ENCODE measurements at places on chromosomes 5 and 9. TPM values are rescaled to one million over a fixed set of nuclear protein-coding genes. Genes with fewer than 3 reads are reported as not detected.

TARS1 gene
- total RNA-seq = 42.9 TPM

GRCh38 chr5:139562847-139563246 lies 1.7 kb downstream of the UBE2D2 start:
- peaks cover 5% of the 10 kb centered on the region for H3K36me3 ChIP-seq
- peaks cover 46% of the 10 kb centered on the region for H3K4me1 ChIP-seq
- H3K4me3 ChIP-seq = peak overlapping the region; percentile 84
- DNase-seq = peak; percentile 7

GRCh38 chr5:94830520-94830919 lies 212.1 kb downstream of the SLF1 start:
- no peak overlapping the region for H3K27ac ChIP-seq
- peaks cover 18% of the 10 kb centered on the region for H3K27me3 ChIP-seq
- no peak for DNase-seq
- no peaks in the 10 kb centered on the region for H3K36me3 ChIP-seq

SMIM32 gene
- total RNA-seq = not detected

DNA sequence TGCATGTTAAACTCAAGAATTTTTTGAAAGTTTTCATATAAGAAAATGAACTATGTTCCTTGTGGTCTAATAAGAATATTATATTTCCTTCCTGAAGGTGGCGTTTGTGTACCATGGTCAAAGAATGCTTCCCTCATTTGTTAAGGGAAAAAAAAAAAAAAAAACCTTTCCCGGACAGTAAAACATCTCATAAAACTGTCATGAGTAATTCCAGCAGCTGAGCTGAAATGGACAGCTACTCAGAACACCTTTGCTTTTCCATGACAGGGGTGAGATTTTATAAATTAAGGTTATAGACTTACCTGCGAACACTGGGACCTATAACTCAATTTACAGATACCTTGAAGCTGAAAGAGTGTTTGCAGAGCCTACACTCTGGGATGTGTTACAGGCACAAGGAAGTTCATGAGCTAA lies 113.2 kb upstream of the RANBP3L start:
- H3K4me3 ChIP-seq = no peak overlapping the region
- no peak for DNase-seq
- no peak overlapping the region for H3K27ac ChIP-seq
- H3K27me3 ChIP-seq = no peaks in the 10 kb centered on the region
- H3K4me1 ChIP-seq = no peaks in the 10 kb centered on the region

- no peak for DNase-seq
- H3K4me3 ChIP-seq = no peak overlapping the region
- no peaks in the 10 kb centered on the region for H3K4me1 ChIP-seq
- H3K27ac ChIP-seq = no peak overlapping the region
- H3K36me3 ChIP-seq = no peaks in the 10 kb centered on the region
Measured at GRCh38 chr5:172568308-172568910, 72.7 kb upstream of the NEURL1B start.

- H3K36me3 ChIP-seq = no peaks in the 10 kb centered on the region
- DNase-seq = peak; percentile 36
- no peak overlapping the region for H3K4me3 ChIP-seq
- H3K27ac ChIP-seq = no peak overlapping the region
- no peaks in the 10 kb centered on the region for H3K27me3 ChIP-seq
Measured at GRCh38 chr5:1809416-1810035, 8.3 kb downstream of the NDUFS6 start.

DNA sequence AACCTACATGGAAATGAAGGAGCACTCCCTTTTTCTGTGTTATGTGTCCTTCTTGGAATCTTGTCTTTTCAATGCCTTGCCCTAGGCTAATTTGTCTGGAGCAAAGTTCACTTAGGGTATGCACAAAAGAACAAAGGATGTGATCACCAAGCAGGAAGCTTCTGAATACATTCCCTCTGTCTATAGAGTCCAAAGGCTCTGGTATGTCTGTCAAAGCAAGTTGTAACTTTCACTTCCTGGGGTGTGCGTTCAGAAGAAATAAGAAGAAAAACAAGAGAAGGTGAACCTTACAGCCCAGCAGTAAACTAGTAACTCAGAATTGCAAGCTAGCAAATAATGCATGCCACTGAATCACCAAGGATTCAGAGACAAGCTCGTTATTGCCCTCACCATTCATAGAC lies 31.7 kb upstream of the CDH6 start:
- H3K4me1 ChIP-seq = no peaks in the 10 kb centered on the region
- H3K4me3 ChIP-seq = no peak overlapping the region
- DNase-seq = no peak

DNA sequence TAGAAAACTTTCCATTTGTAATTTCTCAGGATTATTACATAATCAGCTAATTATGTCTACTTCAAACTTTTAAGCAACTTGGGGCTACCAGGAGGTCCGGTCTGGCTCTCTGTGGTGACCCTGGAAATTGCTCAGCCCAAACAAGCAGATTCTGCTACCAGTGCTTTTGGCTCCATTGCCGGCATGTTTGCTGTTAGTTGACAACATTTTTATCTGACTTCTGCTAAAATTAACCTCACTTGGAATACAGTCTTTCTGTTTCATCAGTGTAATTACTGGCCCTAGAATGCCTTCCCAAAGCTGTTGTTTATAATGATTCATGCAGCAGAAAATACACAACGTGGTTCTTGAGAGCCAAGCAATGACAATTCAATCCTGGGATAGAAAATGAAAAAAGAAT lies 38.5 kb upstream of the FAM81B start:
- H3K36me3 ChIP-seq = no peaks in the 10 kb centered on the region
- H3K27ac ChIP-seq = no peak overlapping the region
- DNase-seq = no peak

DNA sequence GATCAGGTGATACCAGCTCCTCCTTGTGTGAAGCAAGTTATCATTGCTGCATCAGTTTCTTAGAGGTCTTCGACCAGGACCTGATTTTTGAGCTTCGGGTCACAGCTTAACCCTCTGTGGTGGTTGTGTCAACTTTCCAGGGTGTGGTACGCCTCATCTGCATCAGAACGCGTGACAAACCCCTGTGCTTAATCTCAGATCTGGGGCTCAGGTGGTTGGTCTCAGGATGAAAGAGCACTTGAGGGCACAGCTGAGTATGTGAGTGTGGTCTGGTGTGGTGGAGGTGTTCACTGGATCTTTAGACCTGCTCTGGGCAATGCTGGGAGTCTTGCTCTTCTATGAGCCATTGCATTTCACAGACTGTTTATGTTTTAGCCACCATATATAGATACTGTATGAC lies 64.1 kb downstream of the OSTF1 start:
- H3K4me3 ChIP-seq = no peak overlapping the region
- no peaks in the 10 kb centered on the region for H3K27me3 ChIP-seq

ALDH1A1 gene
- 63.4 TPM for total RNA-seq

DNA sequence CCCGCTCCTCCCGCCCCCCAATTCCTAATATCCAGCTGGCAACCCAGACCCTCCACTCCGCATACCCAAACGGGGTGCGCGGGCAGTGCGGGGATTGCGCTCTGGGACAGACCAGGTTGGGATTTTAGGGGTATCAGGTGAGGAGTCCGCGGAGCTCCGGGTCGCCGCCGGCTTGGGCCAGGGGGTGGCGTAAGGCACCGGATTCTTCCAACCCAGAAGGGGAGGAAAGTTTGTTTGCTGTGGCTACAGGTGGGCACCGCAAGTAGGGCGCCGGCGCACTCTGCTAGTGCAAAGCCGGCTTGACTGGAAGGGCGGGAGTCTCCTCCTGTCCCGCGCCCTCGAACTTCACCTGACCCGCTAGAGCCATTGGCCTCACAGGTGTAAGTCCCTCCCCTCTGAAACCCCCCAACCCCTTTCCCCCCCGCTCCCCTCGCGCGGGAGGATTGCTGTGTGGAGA lies 709 bp downstream of the IQGAP2 start:
- H3K27ac ChIP-seq = peak overlapping the region; percentile 97
- H3K36me3 ChIP-seq = no peaks in the 10 kb centered on the region
- H3K27me3 ChIP-seq = peaks cover 9% of the 10 kb centered on the region
- peak; percentile 90 for DNase-seq
- H3K4me3 ChIP-seq = peak overlapping the region; percentile 96

DNA sequence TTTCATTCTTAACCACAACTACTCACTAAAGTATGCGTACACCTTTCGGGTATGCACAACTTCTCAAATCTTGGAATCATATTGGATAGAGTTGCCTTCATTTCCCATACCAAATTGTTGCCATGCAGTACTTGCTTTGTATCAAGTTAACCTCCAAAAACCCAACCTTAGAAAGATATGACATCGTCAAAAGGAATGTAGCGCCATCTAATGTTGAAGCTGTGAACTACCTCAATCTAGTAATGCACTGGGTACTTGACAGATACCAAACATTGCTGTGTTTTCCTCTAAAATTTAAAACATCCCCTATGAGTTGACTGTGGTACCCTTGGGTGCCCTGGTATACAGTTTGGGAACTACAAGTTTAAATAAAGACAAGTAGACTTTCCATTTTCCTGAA lies 318.4 kb downstream of the ARL15 start:
- no peak for DNase-seq
- no peaks in the 10 kb centered on the region for H3K27me3 ChIP-seq
- no peak overlapping the region for H3K27ac ChIP-seq
- no peaks in the 10 kb centered on the region for H3K4me1 ChIP-seq
- no peak overlapping the region for H3K4me3 ChIP-seq

FAM221B gene
- total RNA-seq = not detected

- H3K27me3 ChIP-seq = no peaks in the 10 kb centered on the region
- peak overlapping the region; percentile 37 for H3K27ac ChIP-seq
- H3K36me3 ChIP-seq = no peaks in the 10 kb centered on the region
- H3K4me3 ChIP-seq = no peak overlapping the region
- H3K4me1 ChIP-seq = peaks cover 40% of the 10 kb centered on the region
- DNase-seq = no peak
Measured at GRCh38 chr5:14414007-14414406, 167.6 kb upstream of the OTULINL start.

PCDHB7 gene
- 1.3 TPM for total RNA-seq

EMB gene
- 99.9 TPM for total RNA-seq

DMGDH gene
- total RNA-seq = not detected

DNA sequence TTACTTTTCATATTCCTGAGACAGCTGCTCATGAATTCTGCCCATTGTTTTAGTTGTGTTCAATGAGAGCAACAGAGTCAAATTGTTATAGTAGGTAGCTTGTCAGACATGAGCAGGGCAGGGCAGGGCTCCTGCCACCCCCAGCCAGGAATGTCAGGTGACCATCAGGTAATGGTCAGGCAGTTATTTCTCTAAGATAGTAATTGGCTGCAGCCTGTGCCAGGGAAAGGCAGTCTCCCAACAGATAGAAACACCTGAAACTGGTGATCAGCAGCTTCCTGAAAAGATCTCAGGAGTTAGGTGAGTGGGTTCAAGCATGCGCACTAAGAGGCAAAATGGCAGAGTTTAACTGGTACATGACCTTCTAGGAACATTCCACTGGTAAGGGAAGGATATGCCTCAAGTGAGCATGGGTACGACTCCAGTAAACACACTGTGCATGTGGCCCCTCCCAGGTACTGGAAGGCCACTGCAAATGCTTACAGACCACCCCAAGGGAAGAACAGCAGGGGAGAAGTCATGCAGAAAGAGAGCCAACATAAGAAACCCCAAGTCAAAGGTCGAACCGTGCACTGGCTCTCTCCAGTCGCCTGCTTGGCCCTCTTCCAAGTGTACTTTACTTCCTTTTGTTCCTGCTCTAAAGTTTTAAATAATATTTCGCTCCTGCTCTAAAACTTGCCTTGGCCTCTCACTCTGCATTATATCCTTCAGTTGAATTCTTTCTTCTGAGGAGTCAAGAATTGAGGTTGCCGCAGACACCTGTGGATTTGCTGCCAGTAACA lies 25.1 kb downstream of the CARTPT start:
- no peaks in the 10 kb centered on the region for H3K27me3 ChIP-seq
- H3K36me3 ChIP-seq = no peaks in the 10 kb centered on the region
- DNase-seq = no peak
- no peak overlapping the region for H3K4me3 ChIP-seq

DNA sequence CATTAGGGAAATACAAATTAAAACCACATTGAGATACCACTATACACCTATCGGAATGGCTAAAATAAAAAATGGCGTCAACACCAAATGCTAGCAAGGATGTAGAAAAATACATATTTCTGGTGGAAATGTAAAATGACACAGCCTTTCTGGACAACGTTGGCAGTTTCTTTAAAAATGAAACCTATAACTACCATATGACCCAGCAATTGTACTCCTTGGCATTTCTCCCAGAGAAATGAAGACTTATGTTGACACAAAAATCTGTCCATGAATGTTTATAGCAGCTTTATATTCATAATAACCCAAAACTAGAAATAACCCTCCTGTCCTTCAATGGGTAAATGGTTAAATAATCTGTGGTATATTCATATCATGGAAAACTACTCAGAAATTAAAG lies 188.7 kb upstream of the RAD23B start:
- H3K36me3 ChIP-seq = no peaks in the 10 kb centered on the region
- H3K27ac ChIP-seq = no peak overlapping the region
- H3K4me1 ChIP-seq = no peaks in the 10 kb centered on the region

DNA sequence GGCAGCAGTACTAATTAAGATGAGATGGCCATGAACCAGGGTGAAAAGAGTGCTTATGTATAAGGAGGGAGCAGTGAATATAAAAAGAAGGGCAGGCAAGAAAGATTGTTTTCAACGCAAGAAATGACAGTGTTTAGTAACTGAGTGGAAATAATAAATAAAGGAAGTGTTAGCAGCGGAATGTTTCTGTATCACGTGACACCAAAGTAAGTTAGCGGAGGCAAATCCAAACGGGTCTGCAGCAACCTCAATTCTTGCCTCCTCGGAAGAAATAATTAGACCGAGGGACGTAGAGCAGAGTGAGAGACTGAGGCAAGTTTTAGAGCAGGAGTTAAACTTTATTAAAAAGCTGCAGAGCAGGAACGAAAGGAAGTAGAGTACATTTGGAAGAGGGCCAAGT lies 15.4 kb upstream of the GAS1 start:
- H3K27me3 ChIP-seq = peaks cover 18% of the 10 kb centered on the region
- H3K4me3 ChIP-seq = no peak overlapping the region
- no peaks in the 10 kb centered on the region for H3K4me1 ChIP-seq
- no peak overlapping the region for H3K27ac ChIP-seq
- H3K36me3 ChIP-seq = no peaks in the 10 kb centered on the region
- DNase-seq = no peak

PLCXD3 gene
- 0.17 TPM for total RNA-seq

- H3K27ac ChIP-seq = no peak overlapping the region
- no peaks in the 10 kb centered on the region for H3K4me1 ChIP-seq
- H3K36me3 ChIP-seq = no peaks in the 10 kb centered on the region
- no peak for DNase-seq
Measured at GRCh38 chr9:69996967-69997366, 46.7 kb upstream of the MAMDC2 start.

LEAP2 gene
- total RNA-seq = 2.1 TPM

SPINK4 gene
- total RNA-seq = not detected

DNA sequence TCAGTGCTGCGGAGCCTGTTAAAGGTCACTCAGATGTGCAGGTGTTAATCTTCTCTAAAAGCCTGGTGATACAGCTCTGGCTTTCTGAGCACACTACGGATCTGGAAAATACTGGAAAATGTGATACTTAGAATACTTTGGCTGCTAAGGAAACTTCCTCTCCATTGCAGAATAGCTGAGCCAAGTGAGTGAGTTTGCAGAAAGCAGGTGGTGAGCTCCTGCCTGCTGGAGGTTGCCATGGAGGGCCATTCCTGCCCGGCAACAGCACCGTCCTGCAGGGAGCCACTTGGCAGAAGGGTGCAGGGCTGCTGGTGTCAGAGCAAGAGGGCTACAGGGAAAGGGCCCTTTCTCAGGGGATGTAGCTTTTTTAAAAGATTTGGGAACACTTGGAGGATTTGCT lies 40.7 kb downstream of the SECISBP2 start:
- H3K4me1 ChIP-seq = no peaks in the 10 kb centered on the region
- peaks cover 77% of the 10 kb centered on the region for H3K36me3 ChIP-seq
- DNase-seq = no peak
- no peak overlapping the region for H3K4me3 ChIP-seq
- peak overlapping the region; percentile 45 for H3K27ac ChIP-seq

CCL27 gene
- not detected for total RNA-seq

Measured in spleen (tissue), 13 donors.